ENCODE measurements at places on chromosomes 11 and 22.
A peak's percentile ranks its signal among the peaks of the same experiment; 100 is the strongest.

- DNase-seq = no peak
Measured at GRCh38 chr11:65886826-65887722, 1.2 kb downstream of the FIBP start.

DNA sequence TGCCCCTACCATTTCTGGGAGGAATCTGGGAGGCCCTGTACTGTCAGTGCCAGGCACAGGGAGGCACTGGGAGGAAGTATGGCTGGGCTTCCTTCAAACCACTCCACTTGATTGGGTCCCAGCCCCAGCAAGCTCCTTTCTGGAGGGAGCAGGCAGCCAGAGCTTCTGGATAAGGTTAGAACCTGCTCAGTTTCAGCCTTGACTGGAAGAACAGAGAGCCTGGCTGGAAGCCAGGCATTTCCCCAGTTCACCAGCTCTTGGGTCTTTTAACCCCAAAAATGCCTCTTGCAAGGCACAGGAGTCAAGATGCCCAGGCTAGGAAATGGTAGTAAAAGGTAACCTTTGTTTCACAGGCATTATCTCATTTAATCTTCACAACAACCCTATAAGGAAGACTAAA is 9.0 kb upstream of the KCTD14 start:
- no peak for DNase-seq

DNA sequence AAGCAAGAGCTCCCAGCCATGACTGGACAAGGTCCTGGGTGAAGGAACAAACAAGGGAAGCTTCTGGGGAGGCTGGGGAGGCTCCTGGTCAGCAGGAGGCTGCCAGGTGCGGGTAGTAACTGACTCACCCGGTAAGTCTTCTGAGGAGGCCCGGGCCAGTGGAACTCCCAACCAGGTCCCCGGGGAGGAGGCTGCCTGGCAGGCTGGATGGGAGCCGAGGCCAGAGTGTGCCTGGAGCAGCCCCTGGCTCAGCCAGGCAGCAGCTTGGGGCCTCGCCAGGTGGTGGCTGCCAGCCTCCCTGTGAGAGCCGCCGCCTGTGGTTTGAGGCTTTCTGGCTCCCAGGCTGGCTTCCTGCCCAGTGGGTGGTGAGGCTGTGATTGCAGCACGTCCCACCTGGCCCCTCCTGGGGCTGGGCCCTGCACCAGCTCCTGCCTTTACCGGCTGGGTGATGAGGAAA is 46.2 kb downstream of the IGF2 start:
- peak; percentile 5 for DNase-seq

GRCh38 chr11:76410851-76411357 is 29.8 kb downstream of the GVQW3 start:
- DNase-seq = no peak

DNA sequence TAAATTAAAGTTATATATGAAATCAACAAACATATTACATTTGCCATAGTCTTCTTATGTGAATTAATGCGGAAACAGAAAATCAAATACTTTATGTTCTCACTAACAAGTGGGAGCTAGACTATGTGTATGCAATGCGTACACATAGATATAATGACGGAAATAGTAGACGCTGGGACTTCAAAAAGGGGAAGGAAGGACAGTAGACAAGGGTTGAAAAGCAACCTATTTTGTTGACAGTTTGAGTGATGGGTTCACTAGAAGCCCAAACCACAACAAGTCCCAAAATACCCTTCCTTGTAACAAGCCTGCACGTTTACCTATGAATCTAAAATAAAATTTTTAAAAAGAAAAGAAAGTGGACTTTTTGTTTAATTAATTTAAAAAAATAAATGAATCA is 430.8 kb upstream of the CNTN5 start:
- DNase-seq = no peak

DNA sequence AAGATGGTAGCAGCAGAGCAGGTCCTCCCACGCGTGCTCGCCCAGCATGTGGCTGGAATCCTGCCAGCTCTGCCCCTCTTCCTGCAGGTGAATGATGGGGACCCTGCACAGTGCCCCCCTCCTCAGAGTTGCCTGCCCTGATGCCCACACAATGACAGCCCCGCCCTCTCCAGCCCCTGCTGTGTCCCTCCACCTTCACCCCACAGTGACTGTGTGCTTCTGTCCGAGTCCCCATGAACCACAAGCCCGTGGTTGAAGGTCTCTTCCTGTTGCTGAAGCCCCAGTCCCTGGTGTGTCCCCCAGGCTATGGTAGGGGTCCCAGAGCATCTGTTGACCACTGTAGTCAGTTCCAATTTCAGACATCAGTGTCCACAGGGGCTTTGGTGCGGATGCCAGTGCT is 71.0 kb downstream of the BRD1 start:
- no peak for DNase-seq

DNA sequence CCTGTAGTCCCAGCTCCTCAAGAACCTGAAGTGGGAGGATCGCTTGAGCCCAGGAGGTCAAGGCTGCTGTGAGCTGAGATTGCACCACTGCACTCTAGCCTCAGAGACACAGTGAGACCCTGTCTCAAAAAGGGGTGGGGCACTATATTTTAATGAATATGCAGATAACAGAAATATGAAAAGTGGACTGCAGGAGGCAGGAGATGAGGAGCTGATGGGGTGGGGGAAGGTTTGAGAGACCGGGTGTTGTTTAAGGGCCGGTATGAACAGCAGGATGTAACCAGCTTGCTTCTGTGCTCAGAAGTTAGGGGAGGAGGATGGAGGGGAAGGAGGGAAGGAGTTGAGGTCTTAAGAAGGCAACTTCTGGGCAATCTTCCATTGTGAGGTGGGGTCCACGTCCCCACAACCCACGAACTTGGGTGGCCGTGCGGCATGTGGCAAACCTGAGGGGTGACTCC is 1.3 kb upstream of the B4GALNT4 start:
- DNase-seq = no peak

- no peak for DNase-seq
Measured at GRCh38 chr11:69947793-69948255, 128.6 kb upstream of the FGF3 start.

- DNase-seq = peak; percentile 59
Measured at GRCh38 chr22:22710719-22711531, 66.5 kb downstream of the GGTLC2 start.

DNA sequence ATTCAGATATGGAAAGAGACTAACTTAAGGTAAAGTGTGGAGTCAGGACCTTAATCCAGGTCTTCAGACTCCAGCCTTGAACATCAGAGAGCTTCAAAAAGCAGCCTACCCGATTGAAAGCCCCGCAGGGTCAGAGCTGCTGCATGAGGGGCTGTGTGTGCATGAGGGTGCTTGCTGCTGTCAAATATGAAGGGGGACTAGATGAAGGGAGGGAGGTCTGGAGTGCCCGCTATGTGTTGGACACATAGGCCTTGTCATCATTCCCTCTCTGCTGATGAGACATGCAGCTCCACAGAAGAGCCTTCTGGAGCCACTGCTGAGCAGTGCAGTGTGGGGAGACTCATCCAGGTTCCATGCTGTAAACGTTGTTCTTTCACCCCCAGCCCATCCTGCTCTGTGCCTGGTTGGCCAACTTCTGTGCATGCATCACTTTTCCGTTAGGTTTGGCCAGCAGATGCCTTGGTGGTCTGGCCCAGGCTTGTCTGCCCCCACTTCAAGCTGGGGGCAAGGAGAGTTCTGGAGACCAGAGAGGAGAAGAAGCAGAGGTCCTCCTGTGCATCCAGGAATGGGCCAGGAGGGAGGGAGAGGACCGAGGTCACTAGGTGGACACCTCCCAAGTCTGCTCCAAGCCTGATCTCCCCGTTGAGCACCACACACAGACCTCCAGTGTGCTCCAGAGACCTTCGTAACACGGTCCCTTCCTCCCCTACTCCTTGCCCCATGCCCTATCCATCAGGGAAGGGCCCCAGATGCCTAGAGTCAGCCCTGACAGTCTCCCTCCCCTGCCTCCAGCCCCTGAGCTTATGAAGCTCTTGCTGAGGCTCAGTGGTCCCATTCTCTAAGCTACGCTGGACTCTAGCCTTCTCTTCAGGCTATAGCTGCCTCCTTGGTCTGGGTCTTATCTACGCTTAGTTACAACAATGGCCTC is 32.0 kb downstream of the LRRC32 start:
- no peak for DNase-seq

GRCh38 chr11:110928391-110928790 is 216.2 kb upstream of the ARHGAP20 start:
- no peak for DNase-seq

DNA sequence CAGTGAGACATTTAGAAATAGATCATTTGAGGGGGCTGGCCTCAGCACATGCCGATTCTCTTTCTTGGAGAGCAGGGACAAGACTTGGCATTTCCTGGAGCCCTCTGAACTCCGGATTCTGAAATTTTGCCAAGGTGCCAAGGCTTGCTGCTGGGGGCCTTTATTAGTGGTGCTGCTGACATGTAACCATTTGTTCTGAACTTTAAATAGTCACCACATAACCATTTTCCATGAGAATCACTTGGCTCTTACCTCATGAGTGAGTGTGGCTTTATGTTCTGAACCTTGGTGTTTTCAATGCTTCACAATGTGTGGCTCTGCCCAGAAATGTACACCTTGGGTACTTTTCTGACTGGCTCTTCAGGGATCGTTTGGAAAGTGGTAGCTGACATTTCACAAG is 33.3 kb downstream of the SYT13 start:
- no peak for DNase-seq

DNA sequence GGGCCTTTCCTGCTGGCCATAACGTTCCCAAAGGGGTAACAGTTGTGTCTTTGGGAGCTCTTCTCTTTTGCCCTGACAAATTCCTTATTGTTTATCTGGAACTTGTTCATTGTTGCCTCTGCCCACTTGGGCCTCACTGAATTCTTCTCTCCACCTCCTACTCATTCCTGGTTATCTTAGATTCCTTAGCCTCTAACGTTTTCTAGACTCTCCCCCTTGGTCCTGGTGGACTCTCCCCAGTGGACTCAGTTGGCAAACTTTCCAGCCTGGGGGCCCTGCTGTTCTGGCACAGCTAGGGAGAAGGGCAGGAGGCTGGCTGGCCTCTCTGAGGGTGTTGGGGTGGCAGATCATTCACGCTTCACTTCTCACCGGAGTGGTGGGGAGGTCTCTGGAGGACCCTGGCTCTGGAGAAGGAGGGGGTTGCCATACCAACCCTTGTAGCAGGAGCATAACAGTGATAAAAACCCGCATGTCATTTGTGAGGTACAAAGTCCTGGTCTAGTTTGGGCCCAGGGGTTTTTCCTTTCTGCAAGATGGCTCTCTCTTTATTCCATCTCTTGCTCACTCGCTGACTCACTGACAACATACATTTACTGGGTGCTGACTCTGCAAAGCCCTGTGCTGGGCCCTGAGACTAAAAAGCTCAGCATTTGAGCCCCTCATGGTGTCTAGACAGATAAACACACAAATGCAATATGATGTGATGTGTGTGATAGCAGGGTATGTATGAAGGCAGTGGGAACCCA is 39.7 kb downstream of the YWHAH start:
- DNase-seq = no peak

- no peak for DNase-seq
Measured at GRCh38 chr11:43447151-43447550, 88.4 kb downstream of the TTC17 start.

DNA sequence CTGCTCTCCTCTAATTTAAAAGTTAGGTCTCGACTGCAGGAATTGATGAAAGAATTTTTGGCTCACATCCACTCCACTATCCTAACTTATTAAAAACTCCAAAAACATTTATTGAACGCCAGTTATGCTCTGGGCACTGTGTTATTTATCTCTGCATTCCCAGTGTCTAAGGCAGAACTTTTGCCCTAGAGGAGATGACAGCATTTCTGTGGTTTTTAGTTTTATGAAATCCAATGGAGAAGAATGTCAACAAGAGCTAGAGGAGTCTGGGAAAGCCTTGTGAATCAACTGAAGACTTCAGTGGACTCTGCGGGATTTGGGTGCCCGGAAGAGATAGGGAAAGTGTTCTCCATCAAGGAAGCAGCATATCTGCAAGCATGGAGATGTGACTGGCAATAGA is 217.0 kb upstream of the PGR start:
- no peak for DNase-seq

DNA sequence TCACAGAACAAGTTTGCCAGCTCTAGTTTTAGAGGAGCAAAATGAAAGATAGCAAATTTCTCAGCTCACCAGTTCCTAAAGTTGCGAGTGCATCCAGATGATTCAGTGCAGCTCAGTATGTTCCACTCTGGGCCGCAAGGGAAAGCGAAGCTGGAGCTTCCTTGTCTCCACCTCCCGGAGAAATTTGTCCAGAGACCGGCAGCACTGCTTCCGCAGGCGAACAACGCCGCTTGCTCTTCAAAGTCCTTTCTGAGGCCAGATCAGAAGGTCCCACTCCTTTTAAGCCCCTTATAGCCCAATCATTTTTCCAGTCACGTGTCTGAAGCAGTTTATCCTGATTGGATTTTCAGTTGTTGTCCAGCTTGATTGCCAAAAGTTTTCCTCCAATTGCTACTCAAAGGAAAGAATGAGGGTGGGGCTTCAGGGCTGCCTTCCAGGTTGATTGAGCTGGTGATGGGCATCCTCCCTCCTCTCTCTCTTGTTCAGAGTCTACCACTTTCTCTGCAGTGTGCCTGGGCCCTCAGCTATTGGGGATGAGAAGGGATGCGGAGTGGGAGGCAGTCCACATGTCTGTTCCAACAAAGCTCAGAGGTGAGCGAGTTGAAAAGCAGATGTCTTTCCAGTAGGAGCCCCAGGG is at the start of gene ZNF280A:
Gene ZNF280A, minus strand, starts transcription at position 251 of the 637 bp plus-strand sequence. CDS start 4,640 bp downstream, outside the sequence.
- DNase-seq = no peak

DNA sequence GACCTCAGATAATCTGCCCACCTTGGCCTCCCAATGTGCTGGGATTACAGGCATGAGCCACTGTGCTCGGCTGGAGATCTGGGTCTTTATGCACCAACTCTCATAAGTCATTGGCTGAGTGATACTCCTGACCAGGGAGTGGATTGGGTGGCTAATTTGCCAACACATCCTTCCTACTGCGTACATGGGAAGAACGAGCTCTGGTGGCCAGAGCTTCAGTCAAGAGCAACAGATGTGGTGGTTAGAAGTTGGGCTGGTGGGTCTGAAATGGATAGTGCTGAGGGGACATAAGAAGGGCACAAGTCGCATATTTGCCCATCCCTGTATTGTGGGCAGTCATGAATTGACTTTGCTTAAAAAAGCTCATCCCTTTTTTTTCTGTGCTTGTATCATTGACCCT is 74.1 kb upstream of the AMPD3 start:
- no peak for DNase-seq

DNA sequence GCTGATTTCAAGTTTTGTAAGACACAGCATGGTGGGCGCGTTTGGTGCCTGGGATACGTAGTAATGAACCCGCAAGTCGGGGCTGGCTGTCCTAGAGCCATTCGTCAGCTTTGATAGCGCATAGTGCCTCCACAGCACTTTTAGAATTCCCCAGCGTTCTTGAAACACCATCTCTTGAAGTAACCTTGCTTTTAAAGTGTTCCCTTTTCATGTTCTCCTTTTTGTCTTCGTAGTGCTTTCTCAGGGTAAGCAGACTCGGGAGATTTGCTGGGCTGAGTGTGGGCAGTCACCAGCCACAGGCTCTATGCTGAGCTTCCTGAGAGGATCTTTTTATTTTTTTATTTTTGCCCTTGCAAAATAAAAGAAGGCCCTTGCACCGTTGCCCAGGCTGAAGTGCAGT is 39.6 kb upstream of the CTTN start:
- DNase-seq = no peak

DNA sequence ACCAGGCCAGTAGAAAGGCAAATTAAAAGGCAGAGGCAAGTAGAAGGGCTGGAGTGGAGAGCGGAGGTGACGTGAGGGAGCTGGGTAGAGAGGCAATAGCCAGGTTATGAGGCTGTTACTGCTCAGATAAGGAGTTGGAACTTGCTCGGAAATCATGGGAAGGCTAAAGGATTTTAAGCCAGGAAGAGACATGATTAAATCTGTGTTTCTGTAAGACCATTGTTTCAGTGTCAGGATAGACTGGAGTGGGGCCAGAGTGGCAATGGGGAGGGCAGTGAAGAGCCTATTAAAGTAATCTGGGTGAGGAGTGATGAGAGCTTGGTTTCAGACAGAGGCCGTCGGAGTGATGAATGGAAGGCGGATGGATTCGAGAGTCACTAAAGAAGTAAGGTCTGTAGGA is 39.0 kb downstream of the GRAMD1B start:
- DNase-seq = no peak

Measured in stimulated activated CD4-positive, alpha-beta T cell treated with anti-CD3 and anti-CD28 coated beads, TNF-alpha, amount 100 ng/mL, for 48 hours (primary cell).